RWPE2 (cell line): ENCODE measurements at places on chromosomes 4 and X.

GRCh38 chrX:70437011-70437410 is 7.6 kb upstream of the DLG3 start:
- no peak for DNase-seq

DNA sequence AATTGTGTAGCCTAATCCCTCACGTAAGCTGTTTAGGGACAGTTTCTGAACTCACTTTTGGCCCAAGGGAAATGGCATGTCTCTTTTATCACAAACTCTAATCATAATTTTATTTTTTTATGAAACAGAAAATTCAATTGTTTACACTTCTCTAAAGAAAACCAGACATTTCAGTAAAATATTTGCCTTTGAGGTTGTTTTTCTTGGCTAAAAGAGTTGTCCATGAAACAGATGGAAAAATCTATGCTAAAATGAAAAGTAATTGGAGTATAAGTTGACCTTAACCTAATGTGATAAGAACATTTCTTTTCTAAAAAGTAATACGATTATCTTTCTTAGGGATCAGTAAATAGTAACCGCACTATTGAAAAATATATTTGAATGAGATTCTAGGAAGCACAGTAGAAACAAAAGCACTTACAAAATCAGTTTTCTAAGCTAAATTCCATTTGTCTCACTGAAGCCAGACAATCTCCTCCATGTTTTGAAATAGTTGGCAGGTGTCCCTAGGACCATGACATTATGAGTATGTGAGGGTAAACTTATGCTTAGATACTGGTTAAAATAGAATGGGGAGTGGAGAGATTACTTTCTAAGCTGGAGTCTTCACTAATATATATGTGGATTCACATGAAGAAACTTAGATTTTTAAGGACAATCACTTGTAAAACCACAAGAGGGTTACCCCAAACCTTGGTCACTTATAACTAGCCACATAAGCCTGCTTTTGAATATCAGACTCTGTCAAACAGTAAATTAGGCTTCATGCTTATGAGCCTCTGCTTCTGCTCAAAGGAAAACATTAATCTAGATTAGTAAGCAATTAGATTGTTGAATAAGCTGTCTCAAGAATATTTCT is 20.1 kb upstream of the TET2 start:
- DNase-seq: no peak

DNA sequence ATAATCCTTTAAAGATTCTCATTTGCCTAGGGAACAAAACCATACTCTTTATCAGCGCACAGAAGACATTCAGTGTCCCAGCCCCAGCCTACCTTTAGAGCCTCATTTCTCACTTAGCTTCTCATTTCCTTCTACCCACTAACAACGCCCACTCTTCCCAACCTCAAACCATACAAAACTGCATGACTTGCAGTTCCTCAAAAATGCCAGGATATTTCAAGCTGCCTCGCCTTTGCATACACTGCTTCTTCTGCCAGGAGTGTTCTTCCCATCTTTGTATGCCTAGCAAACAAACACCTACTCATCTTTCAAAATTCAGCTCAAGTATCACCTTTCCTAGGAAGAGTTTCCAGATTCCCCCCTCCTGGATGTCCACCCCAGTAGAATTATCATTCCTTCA is 129.9 kb upstream of the ADGRL3 start:
- no peak for DNase-seq

DNA sequence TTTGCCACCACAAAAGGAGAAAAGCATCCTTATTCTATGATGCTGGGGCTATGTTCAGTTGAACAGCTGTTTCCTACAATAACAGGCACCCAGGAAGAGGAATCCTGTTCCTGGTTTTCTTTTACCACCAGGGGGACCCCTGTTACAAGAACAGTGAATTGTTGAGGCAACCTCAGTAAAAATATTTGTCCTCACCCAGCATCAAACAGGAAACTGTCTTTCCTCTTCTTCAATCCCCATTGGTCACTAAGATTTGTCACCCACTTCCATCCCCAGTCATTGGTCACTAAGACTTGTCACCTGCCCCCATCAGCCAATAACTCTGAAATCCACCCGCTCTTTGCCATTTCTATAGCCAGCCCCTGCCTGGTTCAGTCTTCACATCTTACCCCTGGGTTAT is 143.5 kb upstream of the GALNT7 start:
- no peak for DNase-seq

DNA sequence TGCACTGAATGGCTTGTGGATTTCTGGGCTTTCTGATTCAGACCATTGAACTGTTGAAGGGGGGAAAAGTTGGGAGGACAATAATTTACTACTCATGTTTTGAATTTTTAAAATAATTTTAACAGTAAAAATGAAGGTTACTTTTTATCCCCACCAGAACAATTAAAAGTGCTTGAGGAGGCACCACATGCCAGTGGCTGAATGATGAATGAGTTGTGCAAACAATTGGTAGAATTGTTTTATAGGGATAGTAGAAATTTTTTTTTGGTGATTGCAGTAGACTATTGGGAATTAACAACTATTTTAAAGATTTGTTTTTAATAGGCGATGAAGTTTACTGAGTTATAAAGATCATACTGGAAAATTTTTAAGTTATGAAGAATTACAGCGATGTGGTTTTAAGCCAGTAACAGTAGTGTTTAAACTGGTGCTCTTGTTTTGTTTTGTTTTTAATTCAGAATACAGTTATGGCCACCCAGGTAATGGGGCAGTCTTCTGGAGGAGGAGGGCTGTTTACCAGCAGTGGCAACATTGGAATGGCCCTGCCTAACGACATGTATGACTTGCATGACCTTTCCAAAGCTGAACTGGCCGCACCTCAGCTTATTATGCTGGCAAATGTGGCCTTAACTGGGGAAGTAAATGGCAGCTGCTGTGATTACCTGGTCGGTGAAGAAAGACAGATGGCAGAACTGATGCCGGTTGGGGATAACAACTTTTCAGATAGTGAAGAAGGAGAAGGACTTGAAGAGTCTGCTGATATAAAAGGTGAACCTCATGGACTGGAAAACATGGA is 2.7 kb downstream of the REST start:
- no peak for DNase-seq

- no peak for DNase-seq
These were observed 5.6 kb upstream of the KLHL2 start for GRCh38 chr4:165201806-165202205.
